ENCODE measurements at places on chromosomes 6 and 20.
A peak's percentile ranks its signal among the peaks of the same experiment; 100 is the strongest.

DNA sequence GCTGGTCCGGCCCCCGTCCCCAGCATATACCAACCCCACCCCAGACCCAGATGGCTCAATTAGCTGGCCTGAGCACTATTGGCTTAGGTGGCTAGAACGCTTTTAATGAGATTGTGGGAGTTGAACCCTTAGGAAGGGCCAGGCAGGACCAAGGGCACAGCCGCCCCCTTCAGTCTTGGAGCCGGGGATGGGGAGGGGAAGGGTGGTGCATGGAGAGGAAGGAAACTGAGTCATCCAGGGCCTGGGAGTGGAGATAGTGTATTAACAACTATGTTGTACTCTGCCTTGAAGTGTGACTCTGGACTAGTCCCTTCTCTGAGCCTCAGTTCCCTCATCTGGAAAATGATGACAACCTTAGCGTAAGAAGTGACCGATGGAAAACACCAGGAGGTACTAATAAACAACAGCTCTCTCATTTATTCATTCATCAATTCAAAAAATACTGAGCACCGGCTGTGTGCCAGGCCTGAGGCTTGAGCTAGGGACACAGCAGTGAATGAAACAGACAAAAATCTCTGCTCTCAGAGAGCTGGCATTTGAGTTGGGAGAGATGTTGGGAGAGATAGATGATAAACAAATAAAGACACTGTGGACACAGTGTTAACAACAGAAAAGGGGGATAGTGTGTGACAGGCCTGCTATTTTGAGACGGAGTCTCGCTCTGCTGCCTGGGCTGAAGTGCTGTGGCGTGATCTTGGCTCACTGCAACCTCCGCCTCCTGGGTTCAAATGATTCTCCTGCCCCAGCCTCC lies 11.5 kb downstream of the PEDS1 start:
- DNase-seq, result no peak

DNA sequence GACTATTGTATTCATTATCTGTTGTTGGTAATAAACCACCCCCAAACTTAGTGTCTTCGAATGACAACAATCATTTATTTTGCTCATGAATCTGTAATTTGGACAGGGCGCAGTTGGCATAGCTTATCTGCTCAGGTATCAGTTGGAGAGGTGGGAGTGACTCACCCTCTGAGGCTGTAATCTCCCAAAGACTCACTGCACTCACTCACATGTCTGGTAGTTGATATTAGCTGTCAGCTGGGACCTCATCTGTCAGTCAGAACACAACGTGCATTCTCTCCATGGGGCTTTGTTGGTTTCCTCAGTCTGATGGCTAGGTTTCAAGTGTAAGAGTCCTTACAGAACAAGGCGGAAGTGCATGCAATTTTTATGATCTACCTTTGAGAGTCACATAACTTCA lies 219.0 kb upstream of the PRND start:
- no peak for DNase-seq

- no peak for DNase-seq
Measured at GRCh38 chr20:34083137-34083536, 28.9 kb downstream of the EIF2S2 start.

DNA sequence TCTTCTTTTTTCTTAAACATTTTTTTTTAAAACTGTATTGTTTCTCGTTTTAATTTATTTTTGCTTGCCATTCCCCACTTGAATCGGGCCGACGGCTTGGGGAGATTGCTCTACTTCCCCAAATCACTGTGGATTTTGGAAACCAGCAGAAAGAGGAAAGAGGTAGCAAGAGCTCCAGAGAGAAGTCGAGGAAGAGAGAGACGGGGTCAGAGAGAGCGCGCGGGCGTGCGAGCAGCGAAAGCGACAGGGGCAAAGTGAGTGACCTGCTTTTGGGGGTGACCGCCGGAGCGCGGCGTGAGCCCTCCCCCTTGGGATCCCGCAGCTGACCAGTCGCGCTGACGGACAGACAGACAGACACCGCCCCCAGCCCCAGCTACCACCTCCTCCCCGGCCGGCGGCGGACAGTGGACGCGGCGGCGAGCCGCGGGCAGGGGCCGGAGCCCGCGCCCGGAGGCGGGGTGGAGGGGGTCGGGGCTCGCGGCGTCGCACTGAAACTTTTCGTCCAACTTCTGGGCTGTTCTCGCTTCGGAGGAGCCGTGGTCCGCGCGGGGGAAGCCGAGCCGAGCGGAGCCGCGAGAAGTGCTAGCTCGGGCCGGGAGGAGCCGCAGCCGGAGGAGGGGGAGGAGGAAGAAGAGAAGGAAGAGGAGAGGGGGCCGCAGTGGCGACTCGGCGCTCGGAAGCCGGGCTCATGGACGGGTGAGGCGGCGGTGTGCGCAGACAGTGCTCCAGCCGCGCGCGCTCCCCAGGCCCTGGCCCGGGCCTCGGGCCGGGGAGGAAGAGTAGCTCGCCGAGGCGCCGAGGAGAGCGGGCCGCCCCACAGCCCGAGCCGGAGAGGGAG lies 580 bp downstream of the VEGFA start:
- peak; percentile 7 for DNase-seq

DNA sequence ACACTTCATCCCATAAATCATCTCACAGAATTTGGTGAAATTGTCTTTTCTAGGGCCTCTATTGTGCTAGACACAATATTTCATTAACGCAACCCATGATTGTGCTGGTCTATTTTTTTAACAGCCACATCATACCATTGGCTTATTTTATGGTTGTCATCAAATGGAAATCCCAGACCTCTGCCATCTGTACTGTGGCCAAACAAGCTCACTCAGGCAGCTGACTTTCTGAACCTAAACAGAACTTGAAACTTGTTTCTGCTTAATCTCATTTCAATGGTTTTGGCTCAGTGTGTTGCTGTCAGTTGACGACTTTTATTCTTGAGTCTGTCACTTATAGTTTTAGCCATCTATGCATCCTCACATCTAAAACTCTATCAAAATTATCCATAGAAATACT lies 111.8 kb downstream of the HAO1 start:
- DNase-seq, result no peak

DNA sequence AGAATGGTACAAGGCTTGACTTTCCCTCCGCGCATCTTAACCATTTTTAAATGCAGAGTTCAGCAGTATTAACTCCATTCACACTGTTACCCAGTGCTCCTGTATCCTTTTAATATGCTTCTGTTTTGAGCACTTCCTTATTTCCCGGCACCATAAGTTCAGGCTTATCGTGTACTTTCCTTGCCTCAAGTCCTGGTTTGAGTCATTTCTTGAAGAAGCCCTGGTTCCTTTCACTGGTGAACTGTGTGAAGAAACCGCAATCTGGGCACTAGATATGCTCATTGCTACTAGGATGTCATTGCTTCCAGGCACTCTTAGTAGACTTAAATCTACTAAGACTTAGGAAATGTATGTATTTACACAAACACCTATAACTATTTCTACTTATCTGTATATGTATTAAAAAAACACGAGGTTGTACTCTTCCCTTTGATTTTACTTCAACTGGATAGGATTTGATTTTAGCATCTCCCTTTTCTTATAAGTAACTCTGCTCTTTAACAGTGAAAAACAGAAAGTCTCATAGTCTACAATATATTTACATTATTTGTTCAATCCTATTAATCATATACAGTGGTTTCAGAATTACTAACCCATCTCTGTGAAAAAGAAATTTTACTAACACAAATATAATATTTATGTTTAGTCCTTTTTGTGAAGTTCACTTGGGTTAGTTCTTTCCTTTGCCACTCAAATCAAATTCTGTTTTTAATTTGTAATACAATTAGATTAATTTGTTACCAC lies 135.5 kb downstream of the CDKAL1 start:
- no peak for DNase-seq

DNA sequence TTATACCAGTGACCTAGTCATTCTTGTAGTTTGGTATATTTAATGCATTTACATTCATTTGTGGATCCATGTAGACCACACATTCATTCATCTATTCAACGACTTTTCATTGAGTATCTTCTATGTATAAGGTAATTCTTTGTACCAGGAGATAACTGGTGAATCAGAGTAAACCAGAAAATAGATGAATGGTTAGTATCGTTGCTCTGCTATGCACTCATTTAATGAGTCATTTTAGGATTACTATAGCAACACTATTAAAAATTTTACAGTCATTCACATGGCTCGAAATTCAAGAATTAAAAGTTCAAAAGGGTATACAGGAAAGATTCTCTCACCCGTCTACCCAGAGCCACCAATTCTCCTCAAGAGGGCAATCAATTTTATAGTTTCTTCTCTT lies 26.8 kb downstream of the DOK5 start:
- no peak for DNase-seq

DNA sequence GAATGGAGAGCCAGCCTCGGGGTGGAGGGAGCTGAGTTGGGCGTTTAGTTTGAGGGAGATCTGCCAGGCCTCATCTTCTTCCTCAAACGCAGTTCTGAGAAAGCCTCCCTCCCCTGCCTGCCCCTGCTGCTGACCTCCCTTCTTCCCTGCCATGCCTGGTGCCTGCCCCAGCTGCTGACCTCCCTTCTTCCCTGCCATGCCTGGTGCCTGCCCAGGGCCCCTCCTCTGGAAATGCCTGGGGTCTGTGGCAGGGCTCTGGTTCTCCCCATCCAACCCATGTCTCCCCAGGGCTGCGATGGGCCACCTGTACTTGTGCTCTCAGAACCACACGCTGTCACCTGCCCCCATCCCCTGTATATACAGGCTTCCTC lies 114.6 kb downstream of the VEGFA start:
- DNase-seq, result no peak

- no peak for DNase-seq
Measured at GRCh38 chr6:74731204-74731603, 474.6 kb downstream of the COL12A1 start.

- DNase-seq, result no peak
Measured at GRCh38 chr6:11732036-11732631, 46.5 kb downstream of the ADTRP start.

GRCh38 chr6:128513878-128514277 lies 6.5 kb downstream of the PTPRK start:
- DNase-seq, result no peak

DNA sequence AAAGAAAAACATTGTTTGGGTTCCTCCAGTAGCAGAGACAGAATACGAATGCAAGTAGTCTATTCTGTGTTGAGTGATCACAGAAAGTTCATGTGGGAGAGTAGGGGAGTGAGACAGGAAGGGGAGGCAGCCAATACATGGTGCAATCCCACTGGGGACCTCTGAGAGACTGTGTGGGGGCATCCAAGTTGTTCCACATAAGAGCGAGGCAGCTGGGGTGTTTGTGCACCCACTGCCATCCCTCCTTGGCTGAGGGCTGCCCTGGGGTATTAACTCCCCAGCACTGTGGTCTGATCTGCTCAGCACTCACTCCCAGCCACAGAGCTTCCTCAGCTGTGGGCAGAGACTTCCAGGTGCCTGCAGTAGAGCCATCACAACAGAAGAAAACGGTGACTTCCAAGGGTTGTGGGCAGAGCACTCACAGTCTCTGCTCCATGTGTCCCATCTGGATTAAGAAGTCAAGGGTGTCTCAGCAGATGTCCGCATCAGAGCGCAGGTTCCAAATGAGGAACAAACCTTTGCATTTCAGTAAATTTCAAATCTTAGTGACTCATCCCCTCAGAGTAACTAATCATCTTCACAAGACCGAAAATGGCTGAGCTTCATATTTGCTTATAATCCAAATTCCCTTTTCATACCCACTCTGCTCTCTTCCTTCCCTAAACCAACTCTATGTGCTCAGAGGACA lies 101.9 kb upstream of the NAA20 start:
- no peak for DNase-seq

DNA sequence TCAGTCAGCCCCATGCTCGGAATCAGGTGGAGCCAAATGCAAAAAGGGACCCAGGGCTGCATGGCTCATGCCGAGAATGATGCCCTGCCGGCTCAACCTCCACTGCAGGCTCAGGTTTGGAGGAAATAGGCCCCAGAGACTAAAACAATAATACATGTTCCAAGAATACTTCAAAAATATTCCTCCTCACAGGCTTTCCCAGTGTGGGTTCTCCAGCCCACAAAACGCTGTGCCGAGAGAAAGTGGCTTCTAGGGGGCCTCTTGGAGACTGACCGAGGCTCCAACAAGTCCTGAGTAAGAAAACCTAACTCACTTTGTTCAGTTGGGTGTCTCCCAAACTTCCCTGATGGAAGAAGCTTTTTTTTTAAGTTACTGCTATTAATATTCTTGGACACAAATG lies 73.9 kb downstream of the BANF2 start:
- DNase-seq, result no peak

DNA sequence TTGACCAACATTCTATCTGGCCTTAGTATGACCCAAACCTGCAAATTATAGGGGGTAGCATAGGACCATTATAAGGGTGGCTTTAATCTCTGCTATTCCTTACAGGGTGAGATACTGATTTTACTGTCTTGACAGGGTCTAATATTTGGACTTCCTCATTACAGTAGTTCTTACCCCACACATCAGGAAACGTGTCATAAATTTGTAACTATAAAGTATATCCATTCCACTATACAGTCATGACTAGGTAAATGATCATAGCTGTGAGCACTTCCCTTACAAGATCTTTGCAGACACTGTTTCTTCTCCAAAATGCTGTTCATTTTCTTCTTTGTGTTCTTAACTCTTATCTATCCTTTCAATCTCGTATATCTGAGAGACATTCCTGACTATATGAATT lies 518.7 kb upstream of the RNF217 start:
- DNase-seq, result no peak

GRCh38 chr20:3759884-3760283 lies 7.7 kb downstream of the ADISSP start:
- no peak for DNase-seq

GRCh38 chr6:169425628-169426370 lies 172.2 kb upstream of the THBS2 start:
- DNase-seq, result no peak

DNA sequence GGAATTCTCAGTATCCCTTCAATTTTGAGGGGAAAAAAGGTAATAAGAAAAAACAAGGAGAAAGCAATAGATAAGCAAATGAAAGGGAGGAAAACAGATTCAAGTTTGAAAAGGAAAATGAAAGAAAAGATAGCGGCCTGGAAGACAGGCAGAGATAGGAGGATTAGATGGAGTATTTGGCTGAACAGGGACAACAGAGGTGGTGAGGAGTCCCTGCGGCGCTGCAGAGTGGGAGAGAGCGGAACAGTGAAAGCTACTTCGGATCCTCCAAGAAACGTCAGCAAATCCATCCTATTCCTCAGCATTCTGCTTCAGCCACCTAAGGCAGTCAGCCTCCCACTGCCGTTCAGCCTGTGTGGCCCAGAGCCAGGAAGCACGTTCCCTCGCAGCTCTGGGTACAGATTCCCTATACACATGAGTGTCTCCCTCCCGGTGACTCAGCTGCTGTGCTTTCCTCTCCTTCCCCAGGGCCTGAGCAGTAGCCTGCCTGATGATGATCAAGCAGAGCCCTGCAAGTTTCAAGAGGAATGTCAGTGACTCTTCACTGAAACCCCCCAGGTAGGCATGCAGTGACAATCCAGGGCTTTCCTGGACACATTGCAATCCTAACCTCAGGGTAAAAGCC lies 43.4 kb upstream of the CDYL start:
- no peak for DNase-seq

- DNase-seq, result no peak
Measured at GRCh38 chr6:144543006-144543871, 258.1 kb downstream of the UTRN start.

All from CD4-positive, alpha-beta T cell (primary cell).